Left renal pelvis (tissue), 4 donors: ENCODE measurements at places on chromosomes 12 and 14.

DNA sequence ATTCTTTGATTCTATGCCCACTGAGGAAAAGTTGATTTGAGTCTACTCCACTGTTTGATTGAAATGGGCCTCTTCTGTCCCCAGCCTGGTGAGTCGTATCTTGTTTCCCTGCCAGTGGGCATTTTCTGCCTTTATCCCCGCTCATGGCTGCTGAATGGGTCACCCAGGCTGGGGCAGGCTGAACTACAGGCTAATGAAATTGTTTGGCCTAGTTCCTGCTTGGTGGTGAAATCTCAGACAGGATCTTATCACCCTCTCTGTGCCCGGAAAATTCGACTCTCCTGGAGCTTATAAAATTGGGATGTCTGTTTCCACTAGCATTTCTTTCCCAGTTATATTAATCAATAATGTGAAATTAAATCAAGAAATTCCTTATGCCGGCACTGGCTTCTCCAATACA lies 65.0 kb downstream of the CHST11 start:
- DNase-seq = no peak

DNA sequence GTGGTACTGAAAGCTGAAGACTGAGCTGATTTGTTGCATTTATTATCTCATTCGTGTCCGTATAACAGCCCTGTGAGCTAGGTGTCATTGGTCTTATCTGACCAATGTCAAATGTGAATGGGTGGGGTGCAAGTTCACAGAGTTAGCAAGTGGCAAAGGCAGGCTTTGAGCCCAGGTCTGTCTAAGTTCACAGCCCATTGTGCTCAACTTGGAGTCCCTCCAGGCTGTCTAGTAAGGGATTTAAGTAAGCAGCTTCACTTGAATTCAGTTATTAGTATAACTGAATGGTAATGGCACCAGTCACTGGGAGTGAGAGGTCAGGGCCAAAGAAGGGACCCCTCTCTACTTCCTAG lies 8.5 kb downstream of the C1S start:
- DNase-seq = no peak

DNA sequence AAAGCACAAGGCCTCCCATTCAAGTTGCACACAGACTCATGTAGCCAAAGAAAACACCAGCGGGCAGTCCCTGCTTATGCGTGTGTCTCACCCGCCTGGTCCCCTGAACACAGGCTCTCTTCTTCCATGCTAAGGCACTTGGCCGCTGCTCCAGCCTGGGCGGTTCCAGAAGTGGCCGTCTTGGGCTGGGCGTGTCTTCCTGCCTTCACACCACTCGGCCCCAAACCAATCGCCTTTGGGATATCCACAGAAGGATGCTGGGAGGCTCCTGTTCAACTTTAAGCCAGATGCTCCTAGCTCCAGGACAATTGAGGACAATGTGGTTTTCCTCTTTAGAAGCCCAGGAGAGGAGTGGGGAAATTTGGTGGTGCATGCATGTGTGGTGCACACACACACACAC lies 2.2 kb downstream of the SCARB1 start:
- DNase-seq = no peak

GRCh38 chr12:44193281-44193680 lies 357.4 kb downstream of the TMEM117 start:
- DNase-seq = no peak

DNA sequence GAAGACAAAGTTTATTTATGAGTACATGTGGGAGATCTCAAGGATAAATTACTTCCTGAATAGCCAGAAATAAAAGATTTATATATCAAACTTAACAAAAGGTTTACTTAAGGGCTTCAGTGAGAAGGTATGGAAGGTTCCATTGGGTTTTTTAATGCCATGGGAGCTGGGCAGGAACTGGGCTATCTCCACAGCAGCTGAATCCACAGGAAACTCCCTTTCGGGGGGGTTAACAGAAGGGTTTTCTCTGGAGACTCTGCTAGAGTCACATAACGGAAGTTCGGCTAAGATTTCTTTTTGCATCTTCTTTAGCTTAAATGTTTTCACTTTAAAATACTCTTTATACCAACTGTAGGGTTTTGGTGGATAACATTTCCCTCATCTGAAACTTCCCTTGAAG lies 113.5 kb downstream of the UNC79 start:
- peak; percentile 24 for DNase-seq

DNA sequence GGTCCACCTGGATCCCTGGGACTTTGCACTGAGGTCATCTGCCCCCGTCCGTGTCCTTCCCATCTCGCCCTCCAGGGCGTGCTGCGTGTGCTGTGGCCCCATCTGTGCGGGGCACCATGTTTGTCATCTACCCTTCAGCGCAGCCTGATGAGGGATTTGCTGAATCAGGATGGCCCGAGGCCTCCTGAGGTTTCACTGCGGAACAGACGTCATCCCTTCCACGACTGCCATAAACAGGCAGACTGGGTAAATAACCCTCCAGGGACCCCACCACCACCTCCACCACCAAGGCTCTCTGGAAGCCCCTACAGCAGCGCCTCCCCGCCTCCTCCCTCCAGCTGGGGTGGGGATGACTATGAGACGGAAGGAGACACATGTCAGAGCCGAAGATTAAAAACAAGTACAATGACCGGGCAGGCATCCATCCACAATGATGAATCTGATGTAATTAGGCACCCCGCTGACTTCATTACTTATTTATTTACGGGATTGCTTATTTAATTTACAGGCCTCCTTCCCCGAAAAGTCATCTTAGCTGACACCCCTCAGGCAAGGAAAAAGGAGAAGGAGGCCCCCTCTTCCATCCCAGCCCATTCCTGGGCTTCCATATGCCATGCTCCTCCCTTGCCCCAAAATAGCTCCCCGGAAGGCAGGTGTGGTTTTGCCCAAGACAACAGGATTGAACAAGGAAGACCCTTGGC lies 39.4 kb downstream of the NCOR2 start:
- no peak for DNase-seq
